BJ (cell line): ENCODE measurements at places on chromosomes 7 and 10. TPM values are rescaled to one million over a fixed set of nuclear protein-coding genes. Genes with fewer than 3 reads are reported as not detected.

- DNase-seq: no peak
Measured at GRCh38 chr10:30828164-30828563, 198.6 kb upstream of the LYZL2 start.

The HPSE2 gene
- polyA plus RNA-seq: 0.04 TPM in 1 of 2 replicates, not detected in the other

GRCh38 chr7:94250987-94251386 lies 143.7 kb upstream of the COL1A2 start:
- no peak for DNase-seq

The PLAC9 gene
- polyA plus RNA-seq: 16.3 and 19.3 TPM in 2 replicates

DNA sequence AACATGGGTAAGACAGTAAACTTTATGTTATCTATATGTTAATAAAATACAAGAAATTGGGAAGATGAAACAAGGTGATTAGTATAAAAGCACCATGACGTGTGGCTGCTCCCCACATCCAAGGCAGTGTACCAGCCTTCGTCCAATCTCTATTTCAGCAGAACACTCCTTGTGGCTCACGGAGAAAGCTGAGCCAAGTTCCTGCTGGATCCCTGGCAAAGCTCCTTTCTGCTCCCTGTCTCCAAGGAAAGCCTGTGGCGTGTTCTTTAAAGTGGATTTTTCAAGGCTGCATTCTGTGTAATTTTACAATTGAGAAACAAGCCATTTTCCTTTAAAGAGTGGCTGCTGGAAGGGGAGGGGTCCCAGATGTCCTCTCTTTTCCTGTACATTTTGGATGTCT lies 467.3 kb downstream of the PTPRN2 start:
- no peak for DNase-seq

- no peak for DNase-seq
Measured at GRCh38 chr7:12738665-12739064, 51.2 kb downstream of the ARL4A start.

- DNase-seq: no peak
Measured at GRCh38 chr7:8714791-8715190, 281.4 kb downstream of the NXPH1 start.

The C7orf57 gene
- 0.07 TPM in 2 replicates for polyA plus RNA-seq

DNA sequence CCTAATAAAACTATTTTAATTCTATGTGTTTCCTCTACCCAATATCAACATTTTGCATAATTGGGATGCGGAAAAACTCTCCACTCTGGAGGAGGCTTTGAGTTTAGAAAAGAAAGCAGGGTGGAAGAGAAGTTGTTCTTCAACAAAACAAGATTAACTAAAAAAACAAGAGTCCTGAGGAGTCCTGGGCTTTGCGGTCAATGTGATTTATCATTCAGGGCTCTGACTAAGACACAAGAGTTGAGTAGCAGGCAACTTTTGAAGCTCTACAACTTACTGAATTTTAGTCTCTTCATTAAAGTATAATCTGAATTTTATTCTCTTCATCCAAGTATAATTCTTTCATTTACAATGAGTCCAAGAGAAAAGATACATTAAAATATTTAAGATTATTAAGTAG lies 18.3 kb upstream of the TMEM26 start:
- no peak for DNase-seq

The AKR1C4 gene
- not detected in 2 replicates for polyA plus RNA-seq

GRCh38 chr10:60827791-60828488 lies 49.7 kb downstream of the CDK1 start:
- no peak for DNase-seq

DNA sequence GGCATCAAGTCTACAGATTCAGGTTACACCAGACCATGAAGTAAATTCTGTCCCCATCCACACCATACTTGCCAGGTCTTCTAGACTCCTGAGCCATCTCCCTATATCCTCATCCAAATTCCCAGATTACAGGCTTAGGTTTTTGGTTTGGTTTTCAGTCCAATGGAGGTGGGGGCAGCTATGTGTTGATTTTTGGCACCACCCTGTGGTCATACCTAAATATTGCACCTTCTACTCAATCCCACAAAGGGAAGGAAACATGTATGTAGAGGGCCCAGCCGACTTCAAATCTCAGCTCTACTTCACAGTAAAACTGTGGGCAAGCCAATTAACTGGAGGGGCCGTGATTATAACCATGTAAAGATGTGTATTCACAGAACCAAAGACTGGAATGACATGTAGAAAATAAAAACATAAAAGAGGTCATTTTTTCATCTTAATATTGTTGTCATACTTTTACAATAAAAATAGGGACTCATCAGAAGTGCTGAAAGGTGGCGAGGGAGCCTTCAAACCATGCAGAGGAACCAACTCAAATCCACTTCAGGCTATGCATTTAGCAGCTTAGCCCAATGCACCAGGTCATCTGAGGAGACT lies 19.8 kb downstream of the ERCC6 start:
- no peak for DNase-seq

The FRMPD2 gene
- not detected in 2 replicates for polyA plus RNA-seq

DNA sequence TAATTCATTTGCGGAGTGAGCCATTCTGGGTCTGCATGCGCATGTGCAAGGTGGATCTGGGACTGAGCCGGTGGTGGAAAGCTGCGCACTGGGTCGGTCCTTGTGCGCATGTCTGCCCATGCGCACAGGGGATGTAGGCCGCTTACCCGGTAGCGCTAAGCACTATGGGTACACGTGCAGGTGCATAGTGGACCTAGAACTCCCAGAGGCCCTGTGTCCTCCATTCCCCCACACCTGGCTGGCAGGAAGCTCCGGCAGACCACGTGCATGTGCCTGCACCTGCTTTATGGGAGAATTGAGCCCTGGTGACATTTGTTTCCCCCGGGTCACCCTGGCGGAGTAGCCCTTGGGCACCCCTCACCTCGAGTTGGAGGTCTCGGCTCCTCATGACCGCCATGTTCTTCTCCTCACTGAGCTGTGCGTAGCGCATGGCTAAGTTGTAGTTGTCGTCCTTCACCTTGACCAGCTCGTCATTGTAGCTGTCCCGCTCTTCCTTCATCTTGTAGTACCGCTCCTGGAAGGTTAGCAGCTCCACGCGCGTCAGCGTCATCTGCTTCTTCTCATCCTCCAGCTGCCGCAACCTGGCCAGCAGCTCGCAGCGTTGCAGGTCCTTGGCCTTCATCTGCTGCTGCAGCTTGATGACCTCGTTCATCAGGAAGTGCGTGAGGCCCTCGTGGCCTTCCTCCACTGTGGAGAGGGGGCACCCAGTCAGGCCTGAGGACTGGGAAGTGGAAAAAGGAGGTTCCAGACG lies 99.6 kb downstream of the CARD11 start:
- no peak for DNase-seq

The FOXI2 gene
- polyA plus RNA-seq: not detected in 2 replicates

DNA sequence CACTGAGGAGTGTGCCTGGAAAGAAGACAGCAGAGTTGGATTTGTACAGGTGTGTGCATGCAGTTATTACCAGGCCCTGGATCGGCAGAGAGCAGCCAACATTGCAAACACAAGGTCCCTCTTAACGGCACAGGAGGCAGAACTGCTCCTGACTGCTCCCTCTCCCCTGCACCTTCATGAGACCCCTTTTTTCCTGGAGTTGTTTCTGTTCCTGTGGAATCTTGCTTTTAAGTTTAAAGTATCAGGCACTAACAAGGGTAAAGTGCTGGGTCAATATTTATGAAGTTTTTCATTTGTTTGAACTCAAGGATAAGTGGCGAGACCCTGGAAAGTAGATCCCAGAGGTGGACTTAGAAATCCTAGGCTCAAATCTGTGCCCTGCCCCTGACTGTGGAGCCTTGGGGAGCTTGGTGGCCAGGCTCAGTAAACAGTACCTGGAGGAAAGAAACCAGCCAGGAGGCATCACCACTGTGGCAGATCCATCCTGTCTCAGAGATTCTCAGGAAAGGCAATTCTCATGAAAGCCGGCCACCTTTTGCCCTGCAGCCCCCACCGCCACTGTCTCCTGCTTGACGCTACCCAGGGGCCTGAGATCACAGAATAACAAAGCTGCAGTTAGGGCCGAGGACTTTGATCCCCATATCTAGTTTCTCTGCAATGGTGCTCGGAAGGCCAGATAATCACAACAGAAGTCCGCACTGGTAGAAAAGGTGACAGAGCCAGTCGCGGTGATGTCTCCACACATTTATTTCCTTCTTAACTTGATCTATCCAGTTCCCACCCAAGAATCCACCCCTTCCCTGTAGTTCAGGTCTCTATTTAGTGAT lies 36.7 kb downstream of the DDC start:
- no peak for DNase-seq

The PPP1R3A gene
- polyA plus RNA-seq: not detected in 2 replicates

DNA sequence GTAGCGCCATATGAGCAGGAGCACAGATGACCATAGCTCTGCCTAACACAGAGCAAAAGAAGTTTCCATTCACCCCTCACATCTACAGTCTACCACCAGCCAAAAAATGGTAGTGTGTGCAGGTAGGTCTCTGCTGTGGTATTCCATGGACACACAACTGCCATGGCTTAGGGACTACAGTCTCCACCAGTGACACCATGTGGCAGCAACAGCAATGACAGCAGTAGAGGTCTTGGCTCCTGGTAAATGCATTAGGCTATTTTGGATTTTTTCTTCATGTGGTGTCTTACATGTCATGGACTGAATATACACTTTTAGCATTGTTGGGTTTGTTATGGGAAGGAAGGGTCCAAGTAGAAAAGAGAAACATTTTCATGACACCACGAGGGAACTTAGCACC lies 70.1 kb upstream of the CABCOCO1 start:
- no peak for DNase-seq

GRCh38 chr10:132326344-132326889 lies 5.6 kb upstream of the LRRC27 start:
- DNase-seq: no peak

- DNase-seq: no peak
Measured at GRCh38 chr10:109689785-109690184, 233.5 kb downstream of the XPNPEP1 start.
